Stimulated activated CD8-positive, alpha-beta memory T cell treated with anti-CD3 and anti-CD28 coated beads, Interleukin-4, amount 100 ng/mL, for 48 hours (primary cell): ENCODE measurements at places on chromosomes 2 and 18.

- no peak for DNase-seq
Measured at GRCh38 chr2:153311432-153311831, 167.1 kb downstream of the RPRM start.

DNA sequence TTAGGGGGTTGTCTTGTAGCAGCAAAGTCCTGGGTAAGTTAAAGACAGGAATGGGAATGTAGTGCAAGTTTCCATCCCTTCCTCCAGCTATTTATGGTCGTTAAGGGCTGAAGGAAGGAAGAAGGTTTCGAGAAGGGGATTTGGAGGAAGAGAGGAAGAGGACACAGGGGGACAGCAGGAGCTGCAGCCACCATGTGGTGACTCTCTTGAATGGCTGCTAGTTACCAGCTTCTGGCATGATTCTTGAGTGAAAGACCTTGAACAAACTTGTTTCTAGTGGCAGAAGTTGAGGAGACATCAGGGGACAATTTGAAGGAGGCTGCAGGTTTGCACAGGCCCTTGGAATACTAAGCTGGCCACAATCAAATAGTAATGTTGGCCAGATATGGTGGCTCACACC is 116.6 kb downstream of the MTX2 start:
- DNase-seq = no peak

- no peak for DNase-seq
Measured at GRCh38 chr18:32366586-32367538, 103.8 kb downstream of the GAREM1 start.

- DNase-seq = no peak
Measured at GRCh38 chr2:161355106-161355505, 46.9 kb downstream of the PSMD14 start.

GRCh38 chr2:19614066-19614465 is 255.6 kb upstream of the OSR1 start:
- no peak for DNase-seq

- peak; percentile 76 for DNase-seq
Measured at GRCh38 chr2:96407041-96407918, 71.7 kb downstream of the NCAPH start.

- no peak for DNase-seq
Measured at GRCh38 chr2:240346753-240347372, 88.6 kb upstream of the GPC1 start.

- DNase-seq = no peak
Measured at GRCh38 chr18:2087877-2088673, 483.2 kb downstream of the METTL4 start.

DNA sequence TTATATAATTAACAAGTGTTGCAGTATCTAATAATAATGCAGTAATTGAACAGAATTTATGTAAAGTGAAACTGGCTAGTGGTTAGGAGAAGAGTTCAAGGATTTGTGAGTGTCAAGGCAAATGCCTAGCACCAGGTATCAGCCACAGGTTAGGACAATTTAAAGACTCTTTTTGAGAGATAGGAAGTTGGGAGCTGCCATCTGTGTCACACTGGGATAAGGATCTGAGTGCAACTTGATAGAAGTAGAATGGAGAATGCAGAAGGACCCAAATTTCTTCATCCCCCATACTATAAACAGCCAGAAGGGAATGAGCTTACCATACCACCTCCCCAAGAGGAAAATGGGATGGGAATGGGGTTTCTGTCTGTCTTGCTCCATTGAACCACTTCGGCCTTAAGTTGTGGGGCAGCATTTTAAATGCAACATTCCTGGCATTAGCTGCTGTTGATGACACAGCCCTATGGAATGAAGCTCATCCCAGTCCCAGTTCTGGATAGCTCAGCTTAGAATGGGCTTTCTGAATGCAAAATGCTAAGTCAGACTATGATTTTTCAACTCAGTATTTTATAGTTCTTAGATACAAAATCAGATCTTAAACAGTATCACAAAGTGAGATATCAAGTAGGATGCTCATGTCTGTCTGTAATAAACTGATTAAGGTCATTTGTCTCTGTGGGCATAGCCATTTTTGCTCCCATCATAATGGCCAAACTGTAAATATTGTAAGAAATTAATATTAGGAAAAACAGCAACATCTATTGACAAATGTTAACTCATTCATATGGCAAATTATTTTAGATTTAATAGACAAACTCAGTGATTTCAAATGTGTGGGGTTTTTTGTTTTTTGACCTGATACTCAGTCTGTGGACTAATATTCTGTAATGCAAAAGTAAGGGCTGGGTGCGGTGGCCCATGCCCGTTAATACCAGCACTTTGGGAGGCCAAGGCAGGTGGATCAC is 44.0 kb downstream of the GPR155 start:
- DNase-seq = no peak

- no peak for DNase-seq
Measured at GRCh38 chr2:47782381-47782670, 619 bp upstream of the MSH6 start.

- DNase-seq = no peak
Measured at GRCh38 chr2:101267671-101268656, 15.3 kb downstream of the CNOT11 start.

DNA sequence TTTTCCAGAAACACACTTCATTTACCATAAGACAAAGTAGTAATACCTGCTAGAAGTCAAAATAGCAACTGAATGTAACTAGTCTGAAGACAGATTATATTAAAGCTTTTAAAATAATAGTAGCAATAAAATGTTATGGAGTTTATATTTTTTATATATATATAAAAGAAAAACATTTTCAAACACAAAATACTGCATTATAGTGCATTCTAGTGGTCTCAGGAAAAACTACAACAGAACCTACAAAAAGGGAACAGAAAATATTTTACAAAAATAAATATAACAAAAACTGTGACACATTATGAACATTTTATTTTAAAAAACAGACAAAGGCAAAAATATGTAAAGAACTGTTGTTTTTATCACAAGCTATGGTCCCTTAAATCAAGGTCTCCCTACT is 48.0 kb downstream of the STRN start:
- DNase-seq = no peak

DNA sequence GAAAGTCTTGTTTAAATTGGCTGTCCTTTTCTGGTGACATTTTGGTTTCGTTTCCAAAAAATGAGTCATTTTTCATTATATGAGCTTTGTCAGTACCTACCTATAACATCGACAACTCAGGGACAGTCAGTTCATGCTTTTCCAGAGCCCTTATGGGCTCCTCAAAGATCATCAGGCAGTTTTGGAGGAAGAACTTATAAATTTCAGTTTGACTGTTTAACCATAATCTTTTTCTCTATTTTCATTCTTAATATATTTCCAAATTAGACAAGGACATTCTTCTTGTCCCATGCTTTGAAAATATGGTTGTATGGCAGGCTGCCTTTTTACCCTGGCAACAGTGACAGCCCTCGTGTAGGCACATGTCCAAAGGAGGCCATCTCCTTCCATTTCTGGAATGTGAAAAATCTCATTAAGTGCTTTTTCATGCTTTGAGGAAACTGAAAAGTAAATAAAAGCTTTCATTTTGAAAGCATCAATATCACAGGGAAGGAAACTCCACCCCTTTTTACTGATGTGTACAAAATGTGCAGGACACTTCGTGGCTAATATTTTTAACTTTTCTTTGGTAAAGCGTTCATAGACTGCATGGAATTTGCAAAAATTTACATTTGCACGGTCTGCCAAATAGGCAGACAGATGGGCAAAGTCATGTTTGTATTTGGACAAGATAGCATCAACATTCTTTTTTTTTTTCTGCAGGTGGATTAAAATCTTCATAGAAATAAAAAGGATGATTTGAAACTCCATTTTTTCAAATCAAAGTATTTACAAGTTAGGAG is 7.2 kb upstream of the PROC start:
- DNase-seq = no peak

GRCh38 chr18:65919663-65920062 is 168.9 kb downstream of the CDH7 start:
- no peak for DNase-seq

DNA sequence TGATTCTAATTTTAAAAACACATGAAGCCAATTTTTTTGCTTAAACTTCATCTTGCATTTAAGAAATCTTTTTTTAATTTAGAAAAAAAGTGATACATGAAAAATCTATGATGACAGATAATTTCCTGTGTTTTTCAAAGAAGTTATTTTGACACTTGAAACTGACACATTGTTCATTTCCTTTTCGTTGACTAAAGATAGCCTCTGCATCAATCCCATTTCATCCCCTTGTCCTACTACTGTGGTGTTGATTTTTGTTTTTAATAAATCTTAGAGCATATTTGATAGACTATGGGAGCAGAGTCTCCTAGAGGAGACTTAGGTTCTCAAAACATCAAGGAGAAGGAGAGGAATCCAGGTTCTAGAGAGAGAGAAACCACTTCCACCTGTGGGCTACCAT is 70.9 kb downstream of the ACVR1C start:
- no peak for DNase-seq

GRCh38 chr2:11069566-11070185 is 85.6 kb upstream of the SLC66A3 start:
- no peak for DNase-seq

- DNase-seq = no peak
Measured at GRCh38 chr2:157890969-157891642, 15.0 kb upstream of the ACVR1 start.

DNA sequence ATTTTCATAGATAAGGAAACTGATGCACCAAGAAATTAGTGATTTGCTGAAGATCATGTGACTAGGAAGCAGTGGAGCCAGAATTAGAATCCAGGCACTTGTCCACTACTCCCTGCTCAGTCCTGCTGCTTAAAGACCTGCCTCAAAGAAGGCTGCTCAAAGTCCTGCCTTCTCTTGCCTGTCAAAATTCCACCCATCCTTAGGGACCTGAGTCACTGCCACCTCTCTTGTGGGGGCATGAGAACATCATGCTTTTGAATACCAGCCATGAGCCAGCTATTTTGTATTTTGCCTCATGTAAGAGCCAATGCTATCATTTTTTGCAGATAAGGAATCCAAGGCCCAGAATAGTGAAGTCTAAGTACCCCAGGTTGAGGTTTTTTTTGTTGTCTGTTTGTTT is 47.1 kb downstream of the DDX1 start:
- DNase-seq = no peak

DNA sequence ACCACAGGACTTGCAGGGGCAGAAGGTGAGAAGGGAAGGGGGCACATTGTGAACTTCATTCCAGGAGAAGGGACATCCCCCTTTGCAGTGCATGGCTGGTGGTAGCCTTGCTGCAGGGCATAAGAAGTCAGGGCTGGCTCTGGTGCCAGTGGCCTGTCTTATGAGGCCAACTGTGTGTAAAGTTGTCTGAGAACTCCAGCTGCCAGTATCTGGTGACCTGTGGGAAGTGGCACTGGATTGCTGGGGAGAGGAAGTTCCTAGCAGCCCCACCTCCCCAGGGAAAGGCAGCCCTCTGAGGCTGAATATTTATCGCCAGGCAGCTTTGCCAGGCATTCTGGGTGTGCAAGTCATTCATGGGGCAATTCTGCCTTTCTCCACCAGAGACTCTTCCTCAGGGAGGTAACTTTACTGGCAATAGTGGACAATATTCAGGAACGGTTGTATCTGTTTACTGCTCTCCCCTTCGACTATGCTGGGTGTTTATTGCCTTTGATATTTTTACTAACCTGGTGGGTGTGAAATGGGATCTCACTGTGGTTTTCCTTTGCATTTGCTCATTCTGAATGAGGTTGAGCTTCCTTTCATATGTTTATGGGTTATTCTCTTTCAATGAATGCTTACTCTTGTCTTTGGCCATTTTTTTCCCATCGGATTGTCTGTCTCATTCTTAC is 12.3 kb downstream of the TRPM8 start:
- no peak for DNase-seq

DNA sequence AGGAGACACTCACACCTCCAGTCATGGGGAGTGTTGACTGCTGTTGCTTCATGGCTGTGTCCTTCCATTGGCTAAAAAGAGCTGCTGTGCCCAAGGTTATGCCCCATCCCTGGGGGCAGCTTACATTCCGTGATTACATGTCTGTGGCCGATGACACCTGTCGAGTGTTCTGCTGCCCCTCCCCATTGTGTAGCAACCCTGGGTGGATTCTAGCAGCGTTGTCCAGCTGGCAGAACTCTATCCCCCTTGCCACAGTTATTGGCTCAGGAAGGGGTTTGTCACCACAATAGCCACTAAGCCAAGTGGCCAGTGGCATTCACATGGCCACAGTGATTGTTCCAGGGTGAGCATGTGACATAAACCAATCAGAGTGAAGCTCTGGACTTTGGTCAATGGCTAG is 11.6 kb upstream of the PDIA6 start:
- DNase-seq = no peak

- DNase-seq = no peak
Measured at GRCh38 chr2:207868855-207869596, 99.3 kb upstream of the FZD5 start.

GRCh38 chr2:217387776-217388387 is 528.0 kb upstream of the TNP1 start:
- no peak for DNase-seq

DNA sequence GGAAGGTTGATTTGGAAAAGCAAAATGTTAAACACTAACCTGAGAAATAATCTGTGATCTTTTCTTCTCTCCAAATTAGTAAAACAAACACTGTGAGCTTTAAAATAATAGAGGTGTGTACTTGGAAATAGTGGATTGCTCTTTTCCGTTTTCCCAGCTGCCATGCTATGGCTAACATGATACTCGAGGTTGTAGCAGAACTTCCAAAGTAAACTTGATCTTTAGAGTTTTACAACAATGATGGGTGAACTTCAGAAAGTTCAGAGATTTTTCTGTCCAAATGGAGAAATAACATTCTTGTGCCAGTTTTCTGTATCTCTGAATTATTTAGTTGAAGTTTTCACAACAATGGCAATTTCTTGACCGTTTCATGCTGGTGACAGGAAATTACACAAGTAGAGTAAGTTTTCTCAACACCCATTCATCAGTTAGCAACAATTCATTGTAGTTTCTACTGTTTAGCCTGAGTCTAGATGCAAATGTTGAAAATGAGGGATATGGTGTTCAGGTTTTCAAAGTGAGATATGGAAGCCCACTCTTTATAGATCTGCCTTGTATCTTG is 135.3 kb upstream of the CTAGE1 start:
- DNase-seq = no peak

GRCh38 chr18:2535419-2535910 is 35.8 kb downstream of the METTL4 start:
- DNase-seq = no peak

DNA sequence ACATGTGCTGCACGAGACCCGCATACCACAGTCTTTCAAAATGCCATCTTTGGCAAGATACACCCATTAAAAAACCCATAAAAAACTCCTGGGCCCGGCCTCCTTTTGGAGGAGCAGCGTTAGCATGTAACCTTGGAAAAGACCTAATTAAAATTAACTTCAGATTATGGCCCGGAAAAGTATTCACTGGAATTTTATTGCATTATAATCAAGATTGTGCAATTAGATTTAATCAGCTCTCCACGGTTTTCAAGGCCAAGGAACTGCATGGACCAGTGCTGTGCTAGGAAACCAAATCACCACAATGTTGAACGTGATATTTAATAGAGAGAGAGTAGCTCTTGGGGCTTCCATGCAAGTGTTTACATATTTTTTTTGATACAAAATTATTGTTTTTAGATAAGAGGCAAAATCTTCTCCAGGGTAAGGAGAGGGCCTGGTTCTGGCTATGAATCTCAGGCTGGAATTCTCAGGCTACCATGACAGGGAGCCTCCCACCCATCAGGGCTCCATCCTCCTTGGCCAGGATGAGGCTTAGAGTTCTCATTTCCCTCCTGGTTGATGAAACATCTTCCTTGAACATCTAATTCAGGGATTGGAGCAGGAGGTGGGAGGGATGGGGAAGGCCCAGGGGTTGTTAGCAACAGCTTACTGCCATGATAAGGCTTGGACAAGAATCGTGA is 82.0 kb upstream of the TTC39C start:
- DNase-seq = no peak
